ENCODE measurements at places on chromosomes 5 and 9. TPM values are rescaled to one million over a fixed set of nuclear protein-coding genes. Genes with fewer than 3 reads are reported as not detected.

Gene PHYHD1
- 1.9 TPM for total RNA-seq

Gene SPINK4
- not detected for total RNA-seq

Gene GZMA
- not detected for total RNA-seq

Gene PCDHB14
- 28.2 TPM for total RNA-seq

Gene OLFML2A
- total RNA-seq: 1.6 TPM

Gene PRDM9
- total RNA-seq: not detected

Gene CDH18
- total RNA-seq: 12.8 TPM
